Glutamatergic neuron (in vitro differentiated cells): ENCODE measurements at places on chromosomes 1 and 21. TPM values are rescaled to one million over a fixed set of nuclear protein-coding genes. Genes with fewer than 3 reads are reported as not detected.

The CACYBP gene
- total RNA-seq = 88.7 TPM

The MAEL gene
- not detected for total RNA-seq

- DNase-seq = no peak
These were observed 233.3 kb downstream of the SETD4 start for GRCh38 chr21:35827004-35827403.

The CCT3 gene
- 347 TPM for total RNA-seq

GRCh38 chr1:246302251-246302625 is 204.8 kb downstream of the SMYD3 start:
- DNase-seq = no peak

- DNase-seq = no peak
These were observed 40.0 kb upstream of the RGS7 start for GRCh38 chr1:241396747-241397681.
